ENCODE measurements at places on chromosomes 5 and 9.

DNA sequence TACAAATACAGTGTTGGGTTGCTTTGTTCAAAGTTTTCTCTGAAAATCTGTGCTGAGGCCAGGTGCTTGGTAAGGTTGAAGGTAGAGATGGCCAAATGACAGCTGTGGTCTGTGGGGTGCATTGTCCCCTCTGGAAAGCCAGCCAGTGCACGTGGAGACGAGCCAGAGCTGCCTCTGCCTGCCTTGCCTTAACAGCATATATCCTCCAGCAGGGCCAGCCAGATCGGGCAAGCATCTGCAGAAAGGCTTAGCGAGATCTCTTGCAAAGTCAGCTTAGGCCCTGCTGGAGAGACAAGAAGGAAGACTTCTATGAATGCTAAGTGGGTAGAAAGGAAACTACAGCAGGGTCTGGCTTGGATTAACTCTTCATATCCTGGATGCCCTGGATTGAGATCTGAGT, 49.5 kb downstream of the GRIA1 start:
- no peak overlapping the region for H3K27ac ChIP-seq
- H3K4me1 ChIP-seq = no peaks in the 10 kb centered on the region

DNA sequence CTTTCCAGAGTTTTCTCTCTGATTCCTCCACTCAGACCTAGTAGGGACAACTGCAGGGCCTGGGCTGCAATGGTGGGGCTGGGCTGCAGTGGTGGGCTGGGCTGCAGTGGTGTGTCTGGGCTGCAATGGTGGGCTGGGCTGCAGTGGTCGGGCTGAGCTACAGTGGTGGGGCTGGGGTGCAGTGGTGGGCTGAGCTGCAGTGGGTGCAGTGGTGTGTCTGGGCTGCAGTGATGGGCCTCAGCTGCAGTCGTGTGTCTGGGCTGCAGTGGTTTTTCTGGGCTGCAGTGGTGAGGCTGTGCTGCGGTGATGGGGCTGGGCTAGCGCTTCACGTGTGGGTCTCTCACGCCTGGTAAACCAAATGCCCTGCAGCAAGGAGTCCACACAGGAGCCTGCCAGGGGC, 27.4 kb downstream of the ABO start:
- DNase-seq = no peak
- no peak overlapping the region for H3K4me3 ChIP-seq
- H3K27ac ChIP-seq = no peak overlapping the region
- H3K4me1 ChIP-seq = no peaks in the 10 kb centered on the region
- peaks cover 20% of the 10 kb centered on the region for H3K27me3 ChIP-seq

DNA sequence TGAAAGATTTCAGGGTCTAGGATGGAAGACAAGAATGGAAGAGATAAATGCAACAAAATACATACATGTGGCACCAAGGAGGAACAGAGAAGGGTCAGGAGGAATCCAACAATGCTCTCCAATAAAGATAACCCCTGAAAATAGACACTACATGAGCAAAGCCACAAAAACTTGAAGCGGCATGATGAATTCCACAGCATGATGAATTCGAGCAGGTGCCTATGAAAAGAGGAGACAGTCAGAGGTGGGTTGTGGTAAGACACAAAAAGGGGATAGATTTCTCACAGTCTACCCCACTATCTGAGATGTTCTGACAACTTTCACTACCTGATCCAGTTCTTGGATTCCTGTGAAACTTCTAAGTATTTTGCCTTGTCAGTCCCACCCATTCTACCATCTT, 81.5 kb upstream of the PAPPA start:
- no peaks in the 10 kb centered on the region for H3K4me1 ChIP-seq
- H3K27ac ChIP-seq = no peak overlapping the region
- peaks cover 4% of the 10 kb centered on the region for H3K27me3 ChIP-seq
- no peak for DNase-seq
- H3K4me3 ChIP-seq = no peak overlapping the region

DNA sequence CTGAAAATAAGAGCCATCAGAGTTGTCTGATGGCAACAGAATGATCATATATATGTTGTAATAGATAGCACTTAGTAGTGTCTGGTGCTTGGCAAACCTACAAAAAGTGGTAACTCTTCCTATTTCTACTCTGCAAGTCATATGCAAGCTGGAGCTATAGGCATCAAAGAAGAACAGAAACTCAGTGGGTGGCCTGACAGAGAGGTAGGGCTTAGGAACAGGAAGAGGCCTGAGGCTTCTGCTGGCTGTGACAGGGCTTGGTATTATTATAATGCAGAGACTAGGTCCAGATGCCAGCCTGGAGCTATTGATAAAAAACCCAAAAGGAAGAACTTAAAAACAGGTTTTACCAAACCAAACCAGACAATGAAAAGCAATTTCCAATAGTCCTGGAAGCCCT, 4.4 kb upstream of the DIAPH1 start:
- DNase-seq = peak; percentile 55
- peak overlapping the region; percentile 77 for H3K27ac ChIP-seq
- peaks cover 17% of the 10 kb centered on the region for H3K36me3 ChIP-seq
- H3K4me3 ChIP-seq = peak overlapping the region; percentile 75
- H3K4me1 ChIP-seq = peaks cover 19% of the 10 kb centered on the region

GRCh38 chr5:56055287-56055686, 60.5 kb upstream of the IL6ST start:
- DNase-seq = no peak
- H3K27me3 ChIP-seq = peaks cover 5% of the 10 kb centered on the region
- no peaks in the 10 kb centered on the region for H3K36me3 ChIP-seq
- H3K4me1 ChIP-seq = peaks cover 16% of the 10 kb centered on the region
- H3K4me3 ChIP-seq = no peak overlapping the region
- H3K27ac ChIP-seq = no peak overlapping the region
